ENCODE measurements at places on chromosomes 11 and 22.

- DNase-seq, result no peak
These were observed 82.6 kb downstream of the CYP2R1 start for GRCh38 chr11:14809466-14809865.

GRCh38 chr11:123454060-123454651 is 24.1 kb downstream of the GRAMD1B start:
- DNase-seq, result peak; percentile 61

DNA sequence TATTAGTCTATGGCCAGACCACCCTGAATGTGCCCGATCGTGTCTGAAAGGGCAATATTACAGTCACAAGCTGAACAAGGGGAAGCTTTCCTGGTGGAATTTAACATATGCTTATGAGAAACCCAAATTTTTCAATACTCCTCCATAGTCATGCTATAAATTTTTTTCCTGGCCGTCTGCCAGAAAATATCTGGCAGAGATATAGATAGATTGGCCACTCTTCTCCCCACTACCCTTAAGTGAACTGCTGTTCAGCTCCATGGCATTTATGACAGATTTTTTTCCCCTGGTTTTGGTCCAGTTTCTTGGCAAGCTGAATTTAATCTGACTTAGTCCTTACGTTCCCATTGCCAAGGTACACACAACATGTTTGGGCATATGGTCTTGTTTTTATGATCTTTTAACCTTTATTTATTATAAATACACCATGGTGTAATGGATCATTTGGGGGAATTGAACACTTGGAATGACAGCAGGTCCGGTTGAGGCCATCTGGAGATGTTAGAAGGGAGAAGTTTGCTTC is 328.5 kb downstream of the CNTN5 start:
- DNase-seq, result no peak

- no peak for DNase-seq
These were observed 109.9 kb downstream of the MICAL3 start for GRCh38 chr22:17914474-17914873.
